ENCODE measurements at places on chromosomes 13 and 19. TPM values are rescaled to one million over a fixed set of nuclear protein-coding genes. Genes with fewer than 3 reads are reported as not detected.

GRCh38 chr19:52190487-52191293 is 838 bp downstream of the PPP2R1A start:
- peak; percentile 50 for DNase-seq

DNA sequence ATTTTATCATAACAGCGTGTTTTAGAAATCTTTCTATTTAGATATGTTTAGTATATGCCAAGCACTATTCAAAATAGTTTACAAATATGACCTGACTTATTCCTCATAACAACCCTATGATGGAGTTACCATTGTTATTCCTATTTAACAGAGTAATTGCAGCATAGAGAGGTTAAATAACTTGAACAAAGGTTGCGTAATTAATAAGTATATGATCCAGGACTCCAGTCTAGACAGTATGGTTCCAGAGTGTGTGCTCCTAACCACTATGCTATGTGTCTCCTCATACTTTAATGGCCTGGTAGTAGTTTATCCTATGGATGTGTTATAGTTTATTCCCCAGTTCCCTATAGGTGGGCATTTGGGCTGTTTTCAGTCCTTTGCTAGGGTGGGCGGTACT is 145.3 kb downstream of the PAN3 start:
- DNase-seq, result no peak

DNA sequence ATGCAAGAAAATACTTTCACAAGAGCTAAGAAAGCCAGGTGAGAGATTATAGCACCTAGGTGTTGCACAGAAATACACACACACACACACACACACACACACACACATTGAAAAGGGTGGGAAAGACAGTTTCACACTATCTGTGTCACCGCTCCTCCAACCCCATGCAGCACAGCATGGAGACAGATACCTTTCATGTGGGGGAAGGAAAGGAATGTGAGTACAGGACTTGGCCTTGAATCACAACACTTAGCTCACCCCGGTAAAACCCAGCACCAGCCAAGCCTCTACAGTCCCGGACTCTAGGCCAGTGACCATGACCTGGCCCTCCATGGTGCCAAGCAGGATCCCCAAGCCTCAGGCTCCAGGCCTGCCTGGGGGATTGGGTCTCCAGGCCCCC is 462.0 kb upstream of the SPRY2 start:
- no peak for DNase-seq

- DNase-seq, result peak; percentile 27
These were observed 1.4 kb downstream of the USP12 start for GRCh38 chr13:27170221-27170515.

GRCh38 chr19:52336791-52337381 is 843 bp downstream of the ZNF610 start:
- DNase-seq, result no peak

- DNase-seq, result peak; percentile 1
These were observed 753 bp downstream of the ZNF235 start for GRCh38 chr19:44303976-44304568.

DNA sequence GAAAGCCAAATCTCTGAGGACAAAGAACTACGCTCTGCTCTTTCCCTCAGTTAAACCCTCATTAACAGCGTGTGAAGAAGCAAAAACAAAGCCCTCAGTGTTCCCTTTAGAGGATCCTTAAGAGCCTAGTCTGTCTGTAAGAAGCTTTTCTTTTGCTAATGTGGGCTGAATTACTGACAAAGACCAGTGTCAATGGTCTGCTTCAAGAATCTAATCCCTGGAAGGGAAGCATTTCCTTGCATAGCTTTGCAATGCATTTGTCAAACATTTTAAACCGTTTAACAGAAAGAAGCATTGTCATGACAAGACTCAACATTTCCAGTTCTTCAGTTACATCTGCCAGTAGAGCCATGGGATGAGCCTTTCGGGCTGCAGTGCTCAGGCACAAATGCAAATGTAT is 64.9 kb downstream of the EDNRB start:
- no peak for DNase-seq

DNA sequence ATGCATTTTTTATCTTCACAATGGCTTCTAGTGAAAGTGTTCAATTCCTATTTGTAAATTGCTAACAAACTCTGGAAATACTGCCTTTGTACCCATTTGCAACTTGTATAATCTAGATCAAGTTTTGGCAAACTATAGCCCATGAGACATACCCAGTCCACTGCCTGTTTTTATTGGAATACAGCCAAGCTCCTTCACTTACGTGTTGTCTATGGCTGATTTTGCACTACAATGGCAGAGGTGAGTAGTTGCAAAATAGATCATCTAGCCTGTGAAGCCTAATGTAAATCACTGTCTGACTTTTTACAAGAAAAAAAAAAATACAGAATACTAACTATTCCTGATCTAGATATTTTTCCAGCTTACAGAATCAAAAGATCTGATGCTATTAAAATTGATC is 37.1 kb downstream of the DZIP1 start:
- no peak for DNase-seq

GRCh38 chr19:50173127-50173526 is 10.0 kb upstream of the IZUMO2 start:
- DNase-seq, result no peak

DNA sequence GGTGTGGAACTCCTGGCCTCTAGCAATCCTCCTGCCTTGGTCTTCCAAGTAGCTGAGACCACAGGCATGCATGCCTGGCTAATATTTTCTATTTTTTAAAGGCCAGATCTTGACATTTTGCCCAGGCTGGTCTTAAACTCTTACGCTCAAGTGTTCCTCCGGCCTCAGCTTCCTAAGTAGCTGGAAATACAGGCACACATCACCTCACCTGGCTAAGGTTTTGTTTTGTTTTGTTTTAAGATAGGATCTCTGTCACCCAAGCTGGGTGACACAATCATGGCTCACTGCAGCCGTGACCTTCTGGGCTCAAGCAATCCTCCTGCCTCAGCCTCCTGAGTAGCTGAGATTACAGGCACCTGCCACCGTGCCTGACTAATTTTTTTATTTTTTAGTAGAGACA is 5.5 kb upstream of the RLN3 start:
- DNase-seq, result no peak

DNA sequence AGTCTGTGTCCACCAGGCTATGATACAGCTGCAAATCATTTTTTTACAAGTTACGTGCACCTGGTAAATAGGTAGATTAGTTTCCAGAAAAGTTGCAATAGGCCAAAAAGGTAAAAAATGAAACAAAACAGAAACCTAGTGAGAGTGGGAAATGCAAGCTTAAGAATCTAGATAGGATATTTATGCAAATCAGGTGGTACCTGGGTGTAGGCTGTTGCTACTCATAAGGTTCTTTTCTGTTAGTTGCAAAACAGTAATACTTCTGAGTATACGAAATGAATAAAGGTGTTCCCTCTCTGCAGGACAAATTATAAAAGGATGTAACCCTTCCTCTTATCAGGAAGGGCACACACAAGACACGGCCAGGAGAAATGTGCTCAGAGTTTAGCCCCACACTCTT is 97.9 kb downstream of the UGGT2 start:
- DNase-seq, result no peak

GRCh38 chr13:98435376-98435775 is 141.5 kb downstream of the STK24 start:
- no peak for DNase-seq

GRCh38 chr19:15297416-15298224 is 34.7 kb downstream of the BRD4 start:
- peak; percentile 75 for DNase-seq

DNA sequence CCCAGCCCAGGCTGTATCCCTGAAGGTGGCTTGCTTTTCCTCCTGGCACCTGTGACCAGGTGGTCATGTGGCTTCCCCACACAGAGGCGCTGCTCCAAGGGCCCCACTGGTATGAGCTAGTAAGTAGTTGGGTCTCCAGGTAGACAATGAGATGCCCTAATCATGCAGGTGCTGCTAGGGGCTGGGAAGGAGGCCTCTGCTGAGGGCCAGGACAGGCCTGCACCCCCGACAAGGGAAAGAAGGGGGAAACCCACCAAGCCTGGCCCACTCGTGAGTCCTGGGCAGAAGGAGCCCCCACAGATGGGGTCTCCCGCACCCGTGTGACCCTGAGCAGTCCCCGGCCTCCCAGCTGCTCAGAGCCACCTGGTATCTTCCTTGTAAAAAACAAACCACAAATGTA is 13.2 kb downstream of the PEX11G start:
- DNase-seq, result no peak

ADAT3 gene
- 16.4 TPM for total RNA-seq

KIR2DL3 gene
- total RNA-seq, result not detected

REXO1 gene
- 52.8 TPM for total RNA-seq

SHISA7 gene
- not detected for total RNA-seq

RNF113B gene
- not detected for total RNA-seq

CD37 gene
- total RNA-seq, result 352 TPM

CALR3 gene
- total RNA-seq, result not detected
